EH (cell line): ENCODE measurements at places on chromosomes 11 and 22.

GRCh38 chr22:31861226-31861840, 83.0 kb upstream of the YWHAH start:
- peak; percentile 43 for DNase-seq

- DNase-seq = no peak
These were observed 222.6 kb upstream of the CCDC90B start for GRCh38 chr11:83508804-83509203.

GRCh38 chr11:10856689-10857458, 979 bp downstream of the ZBED5 start:
- peak; percentile 65 for DNase-seq

DNA sequence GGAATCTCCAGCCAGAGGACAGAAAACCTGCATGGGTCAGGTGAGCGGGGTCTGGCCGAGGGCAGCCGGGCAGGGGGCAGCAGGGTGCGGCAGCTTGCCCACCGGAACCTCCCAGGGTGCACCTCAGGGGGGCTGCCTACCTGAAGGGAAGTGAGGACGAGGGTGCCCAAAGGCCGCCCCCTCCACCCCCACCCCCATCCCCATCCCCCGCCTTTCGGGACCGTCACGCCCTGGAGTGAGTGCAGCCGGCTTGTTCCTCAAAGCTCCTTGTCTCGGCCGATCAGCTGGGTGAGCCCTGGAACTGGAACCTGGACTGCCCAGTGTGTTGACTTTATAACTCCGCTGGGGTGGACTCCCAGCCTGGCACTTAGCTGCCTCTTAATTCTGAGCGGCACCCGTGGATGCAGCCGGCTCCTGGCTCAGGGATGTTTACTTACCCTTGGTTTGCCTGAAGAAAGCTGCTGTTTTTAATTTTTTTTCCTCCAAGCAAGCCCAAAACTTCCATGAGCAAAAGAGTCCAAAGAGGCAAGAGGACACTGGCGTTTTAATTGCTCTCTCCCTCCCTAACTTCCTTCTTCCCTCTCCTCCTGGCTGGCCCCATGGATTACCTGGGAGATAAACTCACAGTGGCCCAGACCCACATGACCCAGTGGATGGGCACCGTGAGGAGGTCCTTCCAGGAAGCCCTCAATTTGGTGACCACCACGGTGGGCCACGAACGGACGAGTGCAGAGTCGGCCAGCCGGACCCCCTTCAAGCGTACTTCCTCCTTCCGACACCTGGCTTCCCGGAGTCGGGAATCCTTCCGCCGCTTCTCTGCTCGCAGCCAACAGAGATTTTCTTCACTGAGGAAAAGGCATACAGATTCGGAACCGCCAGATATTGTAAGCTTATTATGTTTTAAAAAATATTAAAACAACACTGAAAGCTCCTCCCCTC, 87.8 kb upstream of the CRYBB3 start:
- no peak for DNase-seq

DNA sequence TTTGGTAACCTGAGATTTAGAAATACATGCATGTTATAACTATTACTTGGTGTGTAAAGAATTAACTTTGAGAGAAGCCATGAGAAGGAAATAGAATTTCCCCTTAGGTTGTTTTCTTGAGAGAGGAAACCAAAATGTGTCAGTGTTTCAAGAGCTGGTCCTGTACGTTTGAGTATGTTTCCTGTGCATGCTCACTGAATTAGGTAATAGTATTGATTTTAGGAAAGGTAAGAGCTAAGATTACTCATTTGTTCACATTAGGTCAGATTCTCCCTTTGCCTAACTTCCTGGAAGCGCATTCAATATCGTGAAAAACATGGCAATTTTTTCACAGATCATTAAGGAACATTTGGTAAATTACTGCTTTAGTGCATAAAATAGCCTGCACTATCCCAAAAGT, 49.3 kb upstream of the RDX start:
- DNase-seq = no peak
